ENCODE measurements at places on chromosomes 1 and 21.

- no peak for DNase-seq
These were observed 112.3 kb upstream of the TSPAN2 start for GRCh38 chr1:115201598-115201997.

GRCh38 chr1:228321435-228321834 is 85.2 kb downstream of the TRIM11 start:
- no peak for DNase-seq

- DNase-seq = no peak
These were observed 138.5 kb downstream of the HS2ST1 start for GRCh38 chr1:87052961-87053360.

DNA sequence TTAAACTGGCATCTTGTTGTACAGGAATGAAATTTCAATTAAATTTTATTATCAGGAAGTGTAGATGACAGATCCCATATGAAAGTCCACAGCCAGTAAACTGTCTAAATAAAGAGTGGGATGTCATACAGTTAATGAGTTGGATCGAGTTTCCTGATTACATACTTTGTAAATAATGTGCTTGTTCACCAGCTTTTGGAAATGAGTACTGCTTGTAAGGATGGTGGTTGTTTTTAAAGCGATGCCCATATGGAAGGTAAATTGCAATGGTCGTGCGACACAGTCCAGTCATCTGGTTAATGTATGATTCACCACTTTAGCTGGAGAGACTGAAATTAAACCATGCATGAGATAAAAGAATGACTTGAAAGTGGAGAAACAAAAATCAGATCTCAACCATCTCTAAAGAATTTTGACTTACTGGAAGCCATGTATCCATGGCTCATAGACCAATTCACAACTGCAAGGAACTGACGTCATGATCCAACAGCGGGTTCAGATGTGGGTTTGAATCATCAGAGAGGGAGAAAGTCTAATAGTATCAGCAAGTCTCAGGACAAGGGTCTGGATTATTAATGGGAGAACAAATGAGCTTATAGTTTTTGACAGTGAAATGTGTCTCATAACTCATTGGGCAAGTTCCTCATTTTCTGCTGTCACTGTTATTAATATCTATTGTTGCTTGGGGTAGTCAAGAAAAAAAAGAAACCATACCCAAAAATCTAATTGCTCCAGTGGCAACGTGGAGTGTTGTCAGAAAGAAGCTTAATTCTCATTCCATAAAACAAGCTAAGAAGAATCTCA is 49.0 kb downstream of the MAP10 start:
- no peak for DNase-seq

DNA sequence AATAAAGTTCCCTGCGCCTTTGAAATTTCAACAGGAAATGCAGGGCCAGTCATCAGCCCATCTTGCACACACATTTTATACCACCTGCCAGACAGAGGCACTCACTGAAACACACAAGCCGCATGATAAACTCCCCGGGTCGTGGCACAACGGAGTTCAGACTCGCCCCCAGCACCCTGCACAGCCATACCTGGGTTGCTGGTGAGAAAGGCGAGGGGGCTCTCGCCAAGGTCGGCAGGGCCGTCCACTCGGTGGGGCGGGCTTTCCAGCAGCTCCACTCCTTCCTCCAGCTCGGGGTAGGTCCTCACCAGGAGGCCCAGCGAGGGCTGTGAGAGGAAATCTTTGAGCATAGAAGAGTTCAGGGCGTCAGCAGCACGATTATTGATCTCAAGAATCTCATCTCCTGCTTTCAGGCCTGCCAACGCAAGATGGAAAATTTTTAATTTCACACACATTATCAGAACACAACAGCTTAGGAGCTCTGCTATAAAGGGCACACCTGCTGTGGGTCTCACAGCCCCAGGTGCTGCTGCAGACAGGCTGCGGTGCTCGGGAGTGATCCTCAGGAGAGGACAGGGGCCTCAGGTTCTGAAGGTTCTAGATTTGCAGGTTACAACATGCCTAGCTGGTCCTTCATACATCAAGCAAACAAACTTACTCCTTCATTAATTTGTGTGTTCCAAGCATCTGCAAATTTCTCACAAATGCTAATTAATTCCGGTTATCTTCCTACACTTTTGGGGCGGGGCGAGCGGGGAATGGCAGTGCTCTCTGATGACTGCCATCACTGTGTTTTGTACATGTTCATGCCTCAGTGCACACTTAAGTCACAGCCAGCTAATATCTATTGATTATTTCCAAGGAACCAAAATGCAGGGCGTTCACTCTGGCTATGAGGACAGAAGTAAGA is 144.2 kb upstream of the KRTAP19-8 start:
- DNase-seq = peak; percentile 34

Data from activated CD4-positive, alpha-beta T cell treated with anti-CD3 and anti-CD28 coated beads for 24 hours (primary cell).